CD4-positive, alpha-beta T cell (primary cell): ENCODE measurements at places on chromosomes 13 and 19.

- DNase-seq, result peak; percentile 69
These were observed 821 bp downstream of the TDRD3 start for GRCh38 chr13:60397704-60398378.

DNA sequence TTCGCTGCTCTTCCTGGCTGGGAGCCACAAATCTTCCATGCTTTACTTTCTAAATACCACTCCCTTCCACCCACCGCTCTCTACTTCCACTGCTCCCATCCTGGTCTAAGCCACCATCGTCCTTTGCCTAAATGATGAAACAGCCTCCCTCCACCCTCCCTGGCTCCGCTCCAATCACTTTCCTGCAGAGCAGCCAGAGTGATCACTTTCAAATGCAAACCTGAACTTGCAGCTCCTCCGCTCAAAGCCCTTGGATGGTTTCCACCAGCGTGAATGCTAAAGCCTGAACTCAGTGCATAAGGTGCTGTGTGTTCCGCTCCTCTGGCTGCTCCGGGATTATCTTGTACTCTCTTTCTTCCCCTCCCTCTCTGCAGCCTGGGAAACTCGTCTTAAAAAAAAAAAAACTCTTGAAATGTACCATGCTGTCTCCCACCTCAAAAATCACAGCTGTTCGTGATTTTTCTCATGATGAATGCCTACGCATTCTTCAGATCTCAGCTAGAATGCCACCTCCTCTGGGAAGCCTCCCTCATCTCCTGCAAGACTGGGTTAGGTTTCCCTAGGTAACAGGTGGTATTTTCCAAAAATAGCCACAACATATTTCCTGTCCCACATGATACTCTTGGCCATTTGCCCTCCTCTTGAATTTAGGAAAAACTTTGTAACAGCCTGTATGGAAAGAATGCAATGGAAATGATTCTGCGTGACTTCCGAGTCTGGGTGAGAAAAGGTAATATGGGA, 3.7 kb upstream of the SIN3B start:
- no peak for DNase-seq

DNA sequence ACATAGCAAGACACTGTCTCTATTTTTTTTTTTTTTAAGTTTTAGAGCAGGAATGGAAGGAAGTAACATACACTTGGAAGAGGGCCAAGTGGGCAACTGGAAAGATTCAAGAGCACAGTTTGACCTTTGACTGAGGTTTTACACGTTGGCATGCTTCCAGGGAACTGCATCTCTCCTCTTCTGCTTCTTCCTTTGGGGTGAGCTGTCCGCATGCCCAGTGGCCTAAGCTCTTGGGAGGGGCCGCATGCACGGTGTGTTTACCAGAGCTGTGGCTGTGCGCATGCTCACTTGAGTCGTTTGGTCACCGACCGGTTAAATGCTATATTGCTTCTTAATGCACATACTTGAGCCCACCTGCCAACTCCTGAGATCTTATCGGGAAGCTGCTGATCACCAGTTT, 727.7 kb downstream of the UQCRFS1 start:
- no peak for DNase-seq

DNA sequence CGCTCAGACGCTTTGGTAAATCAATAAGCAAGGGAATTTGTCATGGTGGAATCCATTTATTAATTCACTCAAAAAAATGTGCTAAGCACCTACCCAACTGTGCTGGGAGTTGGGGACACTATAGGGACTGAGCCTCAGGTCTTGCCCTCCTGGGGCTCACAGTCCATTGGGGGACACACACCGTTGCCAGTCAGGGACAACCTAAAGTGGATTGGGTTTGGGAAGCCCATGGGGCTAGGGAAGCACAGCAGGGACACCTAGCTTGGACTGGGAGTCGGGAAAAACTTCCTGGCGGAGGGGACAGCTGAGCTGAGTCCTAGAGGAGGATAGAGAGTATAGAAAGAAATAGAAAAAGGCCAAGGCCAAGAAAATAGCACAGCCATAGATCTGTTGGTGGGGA, 8.5 kb downstream of the FOSB start:
- DNase-seq, result peak; percentile 73

- DNase-seq, result no peak
These were observed 238.6 kb downstream of the POU4F1 start for GRCh38 chr13:78364711-78365110.

DNA sequence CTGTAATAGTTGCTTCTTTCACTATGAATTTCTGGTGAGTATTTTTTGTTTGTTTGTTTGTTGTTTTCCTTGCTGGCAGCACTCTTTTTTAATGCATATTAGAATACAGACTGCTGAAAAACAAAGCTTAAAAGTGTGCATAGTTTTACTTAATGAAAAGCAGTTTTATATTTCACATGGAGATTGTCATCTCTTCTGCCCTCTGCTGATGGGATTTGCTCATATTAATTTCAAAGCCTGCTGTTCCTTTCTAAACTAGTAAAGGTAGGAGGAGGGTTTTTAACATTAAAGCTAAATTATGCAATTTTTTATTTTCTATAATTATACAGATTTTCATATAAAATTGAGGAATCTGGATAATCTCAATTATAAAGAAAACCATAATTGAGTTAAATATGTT, 692.6 kb upstream of the SLITRK1 start:
- no peak for DNase-seq

DNA sequence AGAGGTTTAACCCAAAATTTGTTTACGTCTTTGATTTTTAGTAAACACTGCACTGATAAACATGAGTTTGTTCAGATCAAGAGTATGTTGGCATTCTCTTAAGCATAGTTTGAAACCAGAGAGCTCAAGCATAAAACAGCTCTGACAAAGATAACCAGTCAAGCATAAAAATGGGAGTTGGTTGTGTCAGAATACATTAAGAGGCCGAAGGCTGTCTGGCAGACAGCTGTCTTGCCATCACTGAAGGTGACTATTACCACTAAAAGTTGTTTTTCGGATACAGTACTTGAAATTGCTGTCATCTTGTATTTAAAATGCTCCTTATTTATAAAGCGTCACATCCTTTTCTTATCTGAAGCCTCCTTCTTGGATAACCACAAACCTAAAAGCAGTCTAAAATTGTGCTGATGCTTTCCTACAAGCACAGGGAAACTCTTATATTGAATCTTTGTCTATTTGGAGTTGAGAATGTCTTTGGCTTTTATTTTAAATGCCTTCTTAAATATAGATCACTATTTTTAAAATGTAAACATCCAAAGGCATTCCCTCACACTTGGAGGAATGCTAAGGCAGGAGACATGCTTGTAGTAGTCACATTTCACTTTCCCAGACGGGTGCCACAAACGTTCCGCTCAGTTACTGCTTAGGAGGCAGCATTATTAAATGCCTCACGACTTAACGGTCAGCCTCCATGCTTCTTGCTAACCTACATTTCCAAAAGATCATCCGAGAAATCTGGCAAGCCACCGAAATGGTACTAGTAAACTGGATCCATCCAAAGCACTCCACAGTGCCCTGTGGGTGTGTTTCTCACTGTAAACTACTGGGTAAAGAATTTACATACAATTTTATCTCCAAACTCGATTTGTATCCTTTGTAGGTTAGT, 1.5 kb downstream of the SMAD9 start:
- DNase-seq, result no peak

DNA sequence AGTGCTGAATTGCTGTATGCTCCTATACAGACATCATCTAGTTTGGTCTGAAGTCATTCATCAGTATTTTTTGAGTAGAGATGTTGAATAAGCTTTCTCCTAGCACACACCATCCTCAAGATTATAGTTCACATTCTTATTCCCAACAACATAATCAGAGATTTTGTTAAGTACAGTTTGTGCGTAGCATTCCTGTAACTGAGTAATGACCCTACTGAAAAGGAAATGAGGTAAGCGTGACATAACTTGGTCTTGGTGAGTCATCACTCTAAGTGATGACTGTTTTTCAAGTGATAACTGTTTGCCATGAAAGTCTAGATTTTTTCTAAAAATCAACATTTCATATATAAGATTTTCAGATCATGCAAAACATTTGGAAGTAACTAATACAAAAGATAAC, 18.5 kb upstream of the FAM216B start:
- no peak for DNase-seq

DNA sequence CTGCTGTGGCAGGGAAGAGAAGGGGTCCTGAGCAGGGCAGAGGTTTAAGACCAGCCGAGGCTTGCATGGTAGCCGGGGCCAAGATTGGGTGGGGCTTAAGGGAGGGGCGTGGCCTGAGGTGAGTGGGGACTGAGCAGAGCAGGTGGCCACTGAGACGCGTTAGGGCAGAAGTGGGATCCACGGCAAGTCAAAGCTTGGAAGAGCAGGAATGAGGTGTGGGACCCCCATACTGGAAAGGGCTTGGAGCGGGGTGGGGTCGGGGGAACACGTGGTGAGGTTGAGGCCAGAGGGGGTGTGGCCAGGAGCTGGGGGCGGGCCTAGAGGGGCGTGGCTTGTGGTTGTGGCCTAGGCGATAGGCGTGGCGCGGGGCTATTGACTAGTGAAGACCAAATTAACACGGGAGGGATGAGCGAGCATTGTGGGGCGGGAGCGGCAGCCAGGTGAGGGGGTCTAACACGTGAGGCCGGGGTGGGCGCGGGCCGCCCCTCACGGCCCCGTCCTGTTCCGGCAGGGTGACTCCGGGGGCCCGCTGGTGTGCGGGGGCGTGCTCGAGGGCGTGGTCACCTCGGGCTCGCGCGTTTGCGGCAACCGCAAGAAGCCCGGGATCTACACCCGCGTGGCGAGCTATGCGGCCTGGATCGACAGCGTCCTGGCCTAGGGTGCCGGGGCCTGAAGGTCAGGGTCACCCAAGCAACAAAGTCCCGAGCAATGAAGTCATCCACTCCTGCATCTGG, 3.3 kb downstream of the CFD start:
- DNase-seq, result peak; percentile 89

DNA sequence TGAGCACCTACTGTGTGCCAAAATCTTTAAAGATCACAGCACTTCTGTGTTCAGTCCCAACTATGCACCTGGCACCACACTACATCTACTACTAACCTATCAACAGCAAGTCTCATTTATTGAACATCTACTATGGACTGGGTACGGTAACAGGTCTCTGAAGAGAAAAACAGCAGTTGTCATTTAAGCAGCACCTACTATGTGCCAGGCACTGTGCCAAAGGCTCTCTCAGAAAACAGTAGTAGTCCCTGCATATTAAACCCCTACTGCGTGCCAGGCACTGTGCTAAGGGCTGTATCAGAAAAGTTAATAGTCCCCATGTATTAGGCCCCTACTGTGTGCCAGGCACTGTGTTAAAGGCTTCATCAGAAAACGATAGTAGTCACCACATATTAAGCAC, 106.2 kb downstream of the PTPRS start:
- DNase-seq, result no peak

DNA sequence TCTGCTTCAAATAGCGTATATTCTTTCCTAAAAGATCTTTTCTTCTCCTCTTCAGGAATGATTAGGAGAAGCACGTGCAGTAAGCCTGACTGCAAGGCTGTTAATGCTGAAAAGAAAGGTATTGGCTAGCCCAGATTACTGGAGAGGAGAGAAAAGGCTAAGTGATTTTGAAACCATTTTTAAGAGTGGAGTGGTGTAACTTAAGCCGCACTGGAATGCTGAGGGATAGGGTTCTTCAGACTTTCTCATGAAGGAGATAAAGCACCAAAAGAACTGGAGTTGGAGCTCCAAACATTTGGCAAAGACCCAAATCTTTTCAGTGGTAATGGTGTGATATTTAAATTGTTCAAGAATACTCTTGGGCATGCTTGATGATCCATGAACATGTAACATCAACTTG, 388.3 kb downstream of the COG6 start:
- DNase-seq, result no peak

DNA sequence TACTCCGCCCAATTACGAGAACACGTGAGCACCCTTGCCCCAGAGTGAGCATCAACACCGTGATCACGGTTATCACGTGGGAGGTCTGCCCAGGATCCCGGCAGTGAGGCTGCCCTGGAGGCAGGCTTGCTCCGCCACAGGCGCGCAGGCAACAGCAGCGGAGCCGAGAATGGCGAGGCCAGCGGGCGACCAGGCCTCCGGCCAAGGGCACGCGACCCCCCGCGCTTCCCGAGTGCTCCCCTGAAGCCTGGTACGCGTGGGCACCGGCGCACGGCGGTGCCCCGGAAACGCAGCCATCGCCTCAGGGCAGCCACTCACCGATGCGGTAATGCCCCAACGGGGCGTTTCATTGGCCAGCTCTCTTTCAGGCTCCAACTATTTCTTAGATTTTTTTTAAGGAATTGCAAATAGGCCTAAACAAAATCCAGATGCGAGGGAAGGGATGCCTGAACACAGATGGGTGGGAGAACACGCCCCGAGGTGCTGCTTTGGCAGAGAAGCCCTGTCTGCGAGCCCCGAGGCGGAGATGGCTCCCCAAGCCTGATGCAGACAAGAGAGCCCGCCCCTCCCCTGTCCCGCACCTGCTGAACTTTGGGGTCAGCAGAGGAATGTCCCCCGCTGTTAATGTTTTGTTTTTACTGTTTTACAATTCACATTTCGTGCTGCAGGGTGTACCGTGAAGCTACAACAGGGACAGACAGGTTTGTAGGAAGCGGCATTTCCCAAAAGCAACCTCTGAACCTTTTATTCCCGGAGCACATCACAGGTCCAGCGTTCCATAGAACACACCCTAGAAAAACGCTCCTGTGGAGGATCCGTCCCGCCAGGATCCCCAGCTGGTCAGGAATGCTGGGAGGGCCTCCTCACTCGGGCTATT, 132.7 kb downstream of the ZDHHC20 start:
- DNase-seq, result no peak

GRCh38 chr13:79258489-79258888, 147.6 kb downstream of the RBM26 start:
- DNase-seq, result no peak

GRCh38 chr19:45100846-45101252, 7.9 kb downstream of the PPP1R37 start:
- DNase-seq, result no peak

DNA sequence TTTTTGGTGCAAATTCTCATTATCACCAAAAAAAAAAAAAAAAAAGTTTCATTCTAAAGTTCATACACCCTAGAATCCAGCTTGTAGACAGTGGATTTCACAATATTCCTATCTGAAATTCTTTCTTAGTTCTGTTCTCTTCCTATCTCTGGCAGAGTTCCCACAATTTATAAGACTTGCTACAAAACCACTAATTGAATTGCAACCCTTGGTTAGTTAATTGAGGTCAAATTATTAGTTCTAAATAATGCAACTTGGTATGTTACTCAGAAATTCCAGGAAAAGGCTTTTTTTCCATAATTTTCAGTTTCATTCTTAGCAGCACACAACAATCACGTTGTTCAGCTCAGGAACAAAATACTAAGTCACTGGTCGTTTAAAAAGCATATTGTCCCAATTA, 58.5 kb downstream of the SPATA13 start:
- no peak for DNase-seq
